ENCODE measurements at places on chromosomes 4 and X. TPM values are rescaled to one million over a fixed set of nuclear protein-coding genes. Genes with fewer than 3 reads are reported as not detected.
A peak's percentile ranks its signal among the peaks of the same experiment; 100 is the strongest.

DNA sequence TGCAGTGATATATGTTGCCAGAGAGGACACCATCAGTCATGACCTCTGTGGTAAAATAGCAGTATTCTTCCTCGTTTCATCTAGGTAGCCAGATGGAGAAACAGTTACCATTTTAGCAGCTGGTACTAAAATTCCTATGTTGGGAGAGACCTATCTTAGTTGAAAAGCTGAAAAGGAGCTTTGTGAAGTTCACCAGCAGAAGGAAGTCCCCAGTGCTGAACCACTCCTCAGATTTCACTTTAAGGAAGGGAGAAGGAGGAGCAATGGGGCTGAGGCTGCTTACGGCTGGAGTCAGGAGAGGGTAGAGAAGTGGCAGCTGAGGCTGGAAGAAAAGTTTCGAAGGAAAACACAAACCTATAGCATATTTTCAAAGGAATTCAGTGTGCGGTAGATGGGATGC lies 103.7 kb downstream of the ATXN3L start:
- H3K27me3 ChIP-seq = no peaks in the 10 kb centered on the region
- H3K4me3 ChIP-seq = no peak overlapping the region
- peaks cover 10% of the 10 kb centered on the region for H3K4me1 ChIP-seq

GRCh38 chr4:140626661-140627376 lies 58.1 kb upstream of the UCP1 start:
- H3K4me3 ChIP-seq = no peak overlapping the region
- H3K4me1 ChIP-seq = no peaks in the 10 kb centered on the region
- no peak for DNase-seq
- no peaks in the 10 kb centered on the region for H3K27me3 ChIP-seq
- H3K36me3 ChIP-seq = peaks cover 11% of the 10 kb centered on the region
- H3K27ac ChIP-seq = no peak overlapping the region

DNA sequence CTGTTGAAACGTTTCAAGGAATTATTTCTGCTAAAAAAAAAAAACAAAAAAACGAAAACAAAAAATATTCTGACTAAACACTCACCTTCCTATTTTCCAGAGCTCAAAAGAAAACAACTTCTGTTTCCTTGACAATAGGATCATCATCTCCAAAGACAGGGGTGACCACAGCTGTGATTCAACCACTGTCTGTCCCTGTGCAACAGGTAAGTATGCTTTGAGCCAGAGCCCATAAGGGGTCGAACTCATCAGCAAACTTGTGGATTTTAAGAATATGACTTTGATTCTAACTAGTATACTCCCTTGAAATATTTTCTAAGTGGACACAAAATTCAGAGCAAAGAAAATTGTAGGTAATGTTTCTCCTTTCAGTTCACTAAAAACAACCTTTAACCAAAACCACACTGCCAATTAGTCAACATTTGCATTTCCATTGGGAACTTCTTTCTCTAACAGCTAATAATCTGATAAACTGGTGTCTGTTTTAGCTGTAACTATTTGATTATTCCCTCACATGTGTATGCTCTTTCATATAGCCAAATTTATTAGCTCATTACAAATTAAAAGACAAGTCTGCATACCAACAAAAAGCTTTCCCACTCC lies 186.1 kb downstream of the PALLD start:
- H3K4me3 ChIP-seq = no peak overlapping the region
- H3K27me3 ChIP-seq = no peaks in the 10 kb centered on the region
- H3K27ac ChIP-seq = no peak overlapping the region
- H3K36me3 ChIP-seq = peaks cover 18% of the 10 kb centered on the region

- H3K36me3 ChIP-seq = no peaks in the 10 kb centered on the region
- DNase-seq = no peak
- H3K27ac ChIP-seq = no peak overlapping the region
- no peak overlapping the region for H3K4me3 ChIP-seq
- H3K4me1 ChIP-seq = peaks cover 9% of the 10 kb centered on the region
Measured at GRCh38 chr4:173254646-173255045, 79.5 kb downstream of the HMGB2 start.

DNA sequence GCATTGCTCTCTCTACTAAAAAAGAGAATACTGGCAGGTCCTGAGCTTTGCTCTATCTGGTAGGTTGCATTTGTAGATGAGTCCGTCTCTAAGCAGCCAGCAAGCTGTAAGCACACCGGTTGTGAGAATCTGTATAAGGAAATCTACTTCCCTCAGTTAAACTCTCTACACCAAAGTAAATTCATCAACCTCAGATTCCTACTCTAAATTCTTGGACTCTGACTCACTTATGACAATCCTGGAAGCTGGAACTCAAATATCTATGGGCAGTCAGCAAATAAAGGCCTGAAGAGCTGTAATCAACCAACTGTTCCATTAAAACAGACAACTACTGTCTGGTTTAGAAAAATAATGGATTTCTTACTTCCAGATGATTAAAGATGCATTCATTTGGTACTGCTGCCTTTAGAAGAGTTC lies 37.9 kb downstream of the FAT1 start:
- no peaks in the 10 kb centered on the region for H3K27me3 ChIP-seq
- peak overlapping the region; percentile 54 for H3K27ac ChIP-seq
- peaks cover 35% of the 10 kb centered on the region for H3K4me1 ChIP-seq
- DNase-seq = peak; percentile 96
- H3K36me3 ChIP-seq = peaks cover 6% of the 10 kb centered on the region

DNA sequence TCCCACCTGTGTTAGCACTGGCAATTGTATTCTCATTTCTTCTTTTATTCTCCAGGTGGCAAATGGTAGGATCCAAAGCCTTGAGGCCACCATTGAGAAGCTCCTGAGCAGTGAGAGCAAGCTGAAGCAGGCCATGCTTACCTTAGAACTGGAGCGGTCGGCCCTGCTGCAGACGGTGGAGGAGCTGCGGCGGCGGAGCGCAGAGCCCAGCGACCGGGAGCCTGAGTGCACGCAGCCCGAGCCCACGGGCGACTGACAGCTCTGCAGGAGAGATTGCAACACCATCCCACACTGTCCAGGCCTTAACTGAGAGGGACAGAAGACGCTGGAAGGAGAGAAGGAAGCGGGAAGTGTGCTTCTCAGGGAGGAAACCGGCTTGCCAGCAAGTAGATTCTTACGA lies 176.9 kb downstream of the PTTG2 start:
- no peak for DNase-seq
- no peaks in the 10 kb centered on the region for H3K27me3 ChIP-seq
- no peak overlapping the region for H3K4me3 ChIP-seq
- H3K27ac ChIP-seq = no peak overlapping the region
- peaks cover 21% of the 10 kb centered on the region for H3K36me3 ChIP-seq

DNA sequence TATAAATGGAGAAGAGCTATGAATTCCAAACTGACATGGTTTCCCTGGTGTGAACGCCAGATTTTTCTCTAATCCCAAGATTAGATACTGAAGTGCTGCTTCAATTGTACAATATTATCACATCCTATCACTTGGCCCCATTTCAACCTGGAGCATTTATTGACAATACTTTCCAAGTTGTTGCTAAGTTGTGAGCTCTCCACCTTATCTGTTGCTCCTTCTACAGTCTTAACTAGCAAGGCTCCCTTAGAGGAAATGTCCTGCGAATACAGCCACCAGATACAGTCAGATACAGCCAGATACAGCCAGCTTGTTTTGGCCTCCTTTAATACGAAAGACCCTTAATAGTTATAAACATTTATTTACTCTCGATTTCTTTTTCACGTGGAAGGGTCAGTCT lies 466.3 kb upstream of the FAM241A start:
- H3K4me3 ChIP-seq = no peak overlapping the region
- no peaks in the 10 kb centered on the region for H3K36me3 ChIP-seq
- no peaks in the 10 kb centered on the region for H3K4me1 ChIP-seq

DNA sequence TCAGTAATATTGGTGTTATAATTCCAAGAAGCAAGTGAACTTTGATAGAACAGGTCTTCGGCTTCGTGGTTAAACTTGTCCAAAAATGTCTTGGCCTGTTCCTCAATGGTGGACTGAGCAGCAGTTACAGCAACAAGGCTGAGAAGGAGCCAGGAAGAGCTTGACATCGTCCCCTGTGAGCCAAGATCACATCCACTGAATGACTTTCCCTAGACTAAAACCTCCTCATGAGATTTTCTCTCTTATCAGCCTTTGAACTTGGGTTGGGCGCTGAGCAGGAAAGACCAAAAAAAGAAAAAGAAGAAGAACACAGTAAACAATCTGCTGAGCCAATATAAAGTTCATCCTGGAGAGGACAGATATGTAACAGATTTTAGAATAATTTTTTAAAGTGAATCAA lies at the start of gene ACE2:
Gene ACE2 (minus strand): TSS at position 216 of the 400 bp plus-strand sequence. CDS start 49 bp downstream, at position 167.
- H3K27me3 ChIP-seq = no peaks in the 10 kb centered on the region
- no peaks in the 10 kb centered on the region for H3K4me1 ChIP-seq

GRCh38 chrX:138945219-138945618 lies 233.7 kb upstream of the FGF13 start:
- H3K27me3 ChIP-seq = no peaks in the 10 kb centered on the region
- no peaks in the 10 kb centered on the region for H3K4me1 ChIP-seq
- H3K27ac ChIP-seq = no peak overlapping the region
- DNase-seq = peak; percentile 69

- H3K4me1 ChIP-seq = peaks cover 10% of the 10 kb centered on the region
- no peak for DNase-seq
- H3K4me3 ChIP-seq = no peak overlapping the region
- no peaks in the 10 kb centered on the region for H3K36me3 ChIP-seq
Measured at GRCh38 chr4:53349091-53349491, 16.8 kb downstream of the SCFD2 start.

DNA sequence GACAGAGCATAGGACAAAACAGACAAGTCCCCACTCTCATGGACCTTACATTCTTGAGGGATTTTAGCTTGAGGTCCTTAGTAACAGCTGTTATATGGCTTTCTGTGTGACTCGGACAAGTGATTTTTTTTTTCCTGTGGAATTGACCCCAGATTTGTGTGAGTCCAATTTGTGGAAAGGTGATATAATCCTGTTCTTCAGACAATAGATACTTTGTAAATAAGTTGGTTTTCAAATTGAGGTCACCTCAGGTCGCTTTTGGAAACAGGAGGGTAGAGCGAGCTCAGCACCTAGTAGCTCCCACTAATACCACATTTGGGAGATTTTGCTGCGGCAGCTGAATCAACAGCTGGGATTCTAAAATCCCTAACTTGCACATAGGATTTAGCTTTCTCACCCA lies 1008.8 kb downstream of the ADGRL3 start:
- DNase-seq = no peak
- no peak overlapping the region for H3K27ac ChIP-seq
- H3K36me3 ChIP-seq = no peaks in the 10 kb centered on the region
- no peak overlapping the region for H3K4me3 ChIP-seq

GRCh38 chr4:112109360-112110058 lies 35.7 kb upstream of the FAM241A start:
- H3K36me3 ChIP-seq = no peaks in the 10 kb centered on the region
- no peak overlapping the region for H3K27ac ChIP-seq
- H3K4me1 ChIP-seq = no peaks in the 10 kb centered on the region
- no peak overlapping the region for H3K4me3 ChIP-seq
- DNase-seq = peak; percentile 51

DNA sequence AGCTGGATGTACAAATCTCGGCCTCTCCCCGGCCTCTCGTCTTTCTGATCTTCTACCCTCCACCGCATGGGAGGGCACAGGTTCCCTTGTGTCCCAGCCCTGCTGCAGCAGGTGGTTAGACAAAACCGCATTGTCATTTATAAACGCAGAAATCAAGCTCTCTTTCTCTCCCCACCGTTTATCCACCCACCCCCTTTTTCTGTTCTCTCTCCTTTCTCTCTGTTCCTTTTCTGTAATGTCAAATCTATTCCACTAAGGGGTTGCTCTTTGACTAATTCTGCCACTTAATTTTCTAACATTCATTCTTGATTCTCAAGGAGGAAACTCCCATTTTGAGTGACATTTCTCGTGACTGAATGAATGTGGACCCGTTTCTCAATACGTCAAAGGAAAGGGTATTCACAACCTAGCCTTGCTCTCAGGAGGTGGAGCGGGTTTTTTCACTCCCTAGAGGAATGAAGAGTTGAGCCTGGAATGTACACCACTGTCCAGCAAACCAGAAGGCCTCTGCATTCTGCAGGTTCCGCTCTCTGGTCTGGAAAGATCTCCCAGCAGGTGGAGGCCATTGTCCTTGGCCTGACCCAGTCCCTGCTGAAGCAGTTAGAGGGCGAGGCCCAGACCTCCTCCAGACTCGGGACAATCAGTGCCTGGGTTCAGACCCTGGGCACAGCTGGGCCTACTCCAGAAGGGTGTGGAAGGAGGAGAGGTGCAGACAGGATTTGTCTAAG lies 70.9 kb upstream of the ENPP6 start:
- no peak overlapping the region for H3K4me3 ChIP-seq
- H3K4me1 ChIP-seq = no peaks in the 10 kb centered on the region
- H3K27me3 ChIP-seq = no peaks in the 10 kb centered on the region
- no peak for DNase-seq
- H3K27ac ChIP-seq = no peak overlapping the region
- H3K36me3 ChIP-seq = no peaks in the 10 kb centered on the region

GRCh38 chr4:188959424-188959823 lies 820.2 kb downstream of the TRIML1 start:
- no peaks in the 10 kb centered on the region for H3K4me1 ChIP-seq
- no peaks in the 10 kb centered on the region for H3K27me3 ChIP-seq
- H3K36me3 ChIP-seq = no peaks in the 10 kb centered on the region

GRCh38 chrX:23570674-23571343 lies 96.5 kb upstream of the PRDX4 start:
- no peaks in the 10 kb centered on the region for H3K27me3 ChIP-seq
- no peak overlapping the region for H3K4me3 ChIP-seq
- H3K27ac ChIP-seq = no peak overlapping the region
- no peaks in the 10 kb centered on the region for H3K4me1 ChIP-seq
- peak; percentile 11 for DNase-seq

GRCh38 chr4:31411565-31411964 lies 691.4 kb downstream of the PCDH7 start:
- peak; percentile 2 for DNase-seq
- H3K36me3 ChIP-seq = no peaks in the 10 kb centered on the region
- H3K4me3 ChIP-seq = no peak overlapping the region
- H3K4me1 ChIP-seq = no peaks in the 10 kb centered on the region

DNA sequence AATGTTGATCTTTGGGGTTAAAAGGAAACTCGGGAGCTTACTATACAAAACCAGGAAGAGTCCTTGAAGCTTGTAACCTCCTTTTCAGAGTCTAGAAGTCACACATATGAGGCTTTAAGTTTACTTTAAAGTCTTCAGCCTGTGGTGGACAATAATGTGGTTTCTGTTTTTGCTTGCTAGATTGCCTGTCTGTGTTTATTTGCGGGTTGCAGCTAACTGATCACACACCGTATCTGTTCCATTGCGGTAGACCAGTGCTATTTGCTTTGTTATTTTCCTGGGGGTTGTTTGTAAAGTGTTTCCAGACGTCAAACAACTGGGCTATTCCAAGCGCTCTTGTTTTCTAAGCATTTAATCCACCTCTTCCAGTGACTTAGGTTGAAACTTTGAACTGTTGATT lies 143.0 kb upstream of the GYPA start:
- H3K4me3 ChIP-seq = no peak overlapping the region
- no peaks in the 10 kb centered on the region for H3K36me3 ChIP-seq
- no peak overlapping the region for H3K27ac ChIP-seq
- no peaks in the 10 kb centered on the region for H3K4me1 ChIP-seq

- no peak overlapping the region for H3K4me3 ChIP-seq
- peaks cover 3% of the 10 kb centered on the region for H3K4me1 ChIP-seq
- H3K27ac ChIP-seq = no peak overlapping the region
- DNase-seq = no peak
Measured at GRCh38 chr4:4608214-4608537, 66.3 kb upstream of the STX18 start.

- DNase-seq = peak; percentile 12
- no peak overlapping the region for H3K27ac ChIP-seq
- no peaks in the 10 kb centered on the region for H3K27me3 ChIP-seq
- H3K4me1 ChIP-seq = no peaks in the 10 kb centered on the region
Measured at GRCh38 chr4:112321776-112322684, 24.9 kb downstream of the ALPK1 start.

MID1IP1 gene
- total RNA-seq = 40.4 TPM

GLUD2 gene
- total RNA-seq = 0.53 TPM

GAGE12J gene
- not detected for total RNA-seq

DGKK gene
- 0.05 TPM for total RNA-seq

GC gene
- total RNA-seq = not detected

FGG gene
- not detected for total RNA-seq

ODAM gene
- total RNA-seq = not detected

GYPA gene
- not detected for total RNA-seq

CSN1S1 gene
- not detected for total RNA-seq

ARL9 gene
- 1.2 TPM for total RNA-seq

All from astrocyte (in vitro differentiated cells and primary cell).